Small intestine (tissue), 16 donors: ENCODE measurements at places on chromosomes 2 and 18.

- H3K36me3 ChIP-seq = no peaks in the 10 kb centered on the region
- H3K4me3 ChIP-seq = no peak overlapping the region
- peaks cover 5% of the 10 kb centered on the region for H3K27me3 ChIP-seq
- H3K27ac ChIP-seq = no peak overlapping the region
- DNase-seq = no peak
Observed at GRCh38 chr2:7405861-7406715, 488.9 kb downstream of the RNF144A start.

DNA sequence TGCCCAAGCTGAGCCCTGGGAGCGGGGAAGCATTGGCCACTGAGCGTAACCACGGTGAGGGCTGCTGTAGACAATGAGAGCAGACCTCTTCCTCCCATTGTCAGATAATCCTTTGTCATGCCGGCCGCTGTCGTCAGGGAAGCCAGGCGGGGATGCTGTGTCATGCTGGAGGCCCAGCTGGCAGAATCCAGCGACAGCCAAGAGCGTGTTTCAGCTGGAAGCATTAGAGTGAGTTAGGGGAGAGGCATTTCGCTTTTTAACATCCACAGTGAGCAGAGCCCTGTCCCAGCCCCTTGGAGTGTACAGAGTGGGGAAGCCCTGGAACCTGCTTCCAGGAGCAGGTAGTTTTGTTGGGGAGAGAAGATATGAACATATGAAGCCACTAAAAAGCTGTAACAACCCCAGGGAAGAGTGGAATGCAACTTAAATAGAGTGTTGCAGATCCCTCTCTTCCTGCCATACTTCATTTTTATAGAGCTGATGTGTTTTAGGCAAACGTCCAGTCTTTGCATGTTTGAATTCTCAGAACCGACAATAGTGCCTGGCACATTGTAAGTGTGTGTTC is 7.0 kb downstream of the CTIF start:
- H3K4me1 ChIP-seq = peaks cover 4% of the 10 kb centered on the region
- H3K27me3 ChIP-seq = no peaks in the 10 kb centered on the region
- no peak overlapping the region for H3K4me3 ChIP-seq

DNA sequence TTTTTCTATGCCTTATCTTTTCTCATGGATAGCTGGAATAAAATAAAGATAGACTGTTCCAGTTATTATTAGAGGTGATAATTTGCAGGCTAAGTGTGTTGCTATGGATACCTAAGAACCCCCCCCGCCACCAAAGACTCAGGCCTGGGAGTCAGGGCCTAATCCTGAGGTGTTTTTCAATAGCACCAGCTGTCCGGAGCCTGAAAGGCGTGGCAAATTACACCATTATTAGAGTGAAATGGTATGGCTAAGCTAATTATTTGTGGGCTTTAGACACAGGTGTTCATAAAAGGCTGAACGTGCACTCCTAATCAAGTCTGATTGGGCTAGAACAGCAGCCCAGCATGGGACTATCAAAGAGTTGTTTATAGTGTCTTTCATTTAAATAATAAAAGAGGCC is 293.2 kb upstream of the DCC start:
- H3K4me3 ChIP-seq = no peak overlapping the region
- no peaks in the 10 kb centered on the region for H3K27me3 ChIP-seq
- no peak overlapping the region for H3K27ac ChIP-seq
- H3K36me3 ChIP-seq = no peaks in the 10 kb centered on the region
- H3K4me1 ChIP-seq = no peaks in the 10 kb centered on the region
- no peak for DNase-seq

- no peaks in the 10 kb centered on the region for H3K4me1 ChIP-seq
- H3K4me3 ChIP-seq = no peak overlapping the region
- no peak for DNase-seq
Observed at GRCh38 chr2:79994965-79995364, 309.6 kb downstream of the LRRTM1 start.

DNA sequence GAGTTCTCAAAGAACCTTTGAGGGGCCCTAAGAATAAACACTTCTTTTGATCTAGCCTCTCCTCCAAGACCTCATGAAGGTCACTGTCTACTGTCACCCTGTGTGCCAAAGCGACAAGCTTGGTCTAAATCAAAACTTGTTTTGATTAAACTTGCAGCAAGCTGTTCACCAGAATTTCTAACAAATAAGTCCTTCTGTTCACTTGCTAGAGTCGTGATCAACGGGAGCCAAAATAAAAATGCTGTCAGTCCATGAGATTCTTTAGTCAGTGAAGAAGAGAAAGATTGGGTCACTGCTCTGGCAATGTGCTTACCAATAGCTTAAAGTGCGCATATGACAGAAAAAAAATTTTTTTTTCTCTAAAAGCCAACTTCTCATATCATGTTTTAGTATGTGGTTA is 53.9 kb upstream of the GALNT5 start:
- H3K4me3 ChIP-seq = no peak overlapping the region
- no peak overlapping the region for H3K27ac ChIP-seq
- H3K36me3 ChIP-seq = no peaks in the 10 kb centered on the region
- H3K27me3 ChIP-seq = no peaks in the 10 kb centered on the region
- no peak for DNase-seq
- no peaks in the 10 kb centered on the region for H3K4me1 ChIP-seq

- H3K4me3 ChIP-seq = no peak overlapping the region
- peak; percentile 64 for DNase-seq
- H3K27ac ChIP-seq = no peak overlapping the region
- no peaks in the 10 kb centered on the region for H3K4me1 ChIP-seq
- H3K27me3 ChIP-seq = no peaks in the 10 kb centered on the region
Observed at GRCh38 chr2:225002039-225002655, 40.1 kb downstream of the DOCK10 start.

DNA sequence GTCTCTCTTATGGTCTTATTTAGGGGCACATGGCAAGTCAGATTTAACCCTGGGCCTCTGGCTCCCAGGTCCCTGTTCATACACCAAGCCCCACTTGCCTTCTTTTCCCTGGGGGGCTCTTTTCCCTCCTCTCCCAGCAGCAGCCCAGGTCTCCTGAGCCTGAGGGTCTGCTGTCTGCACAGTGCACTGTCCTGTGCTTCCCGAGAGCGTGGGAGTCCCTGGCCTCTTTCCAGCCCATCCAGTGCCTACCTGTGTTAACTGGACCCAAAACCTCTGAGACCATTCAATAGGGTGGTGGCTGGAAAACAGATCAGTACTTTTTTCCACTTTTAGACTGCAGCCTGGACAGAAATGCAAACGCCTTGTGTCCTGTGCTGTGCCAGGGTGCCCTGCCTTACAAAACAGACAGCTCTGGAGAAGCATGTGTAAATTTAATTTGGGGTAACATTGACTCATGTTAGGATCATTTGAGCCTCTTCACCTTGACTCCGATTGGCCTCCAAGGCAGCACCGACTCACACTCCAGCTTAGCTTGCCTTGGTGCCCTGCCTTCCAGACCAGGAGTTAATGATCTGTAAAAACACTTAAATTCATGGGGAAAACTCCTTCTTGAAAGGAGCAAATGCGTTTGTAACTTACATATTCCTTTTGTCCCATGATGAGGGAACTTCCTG is 34.3 kb downstream of the TWIST2 start:
- H3K27me3 ChIP-seq = no peaks in the 10 kb centered on the region
- no peak for DNase-seq
- H3K4me3 ChIP-seq = no peak overlapping the region
- H3K4me1 ChIP-seq = no peaks in the 10 kb centered on the region
- H3K36me3 ChIP-seq = no peaks in the 10 kb centered on the region

DNA sequence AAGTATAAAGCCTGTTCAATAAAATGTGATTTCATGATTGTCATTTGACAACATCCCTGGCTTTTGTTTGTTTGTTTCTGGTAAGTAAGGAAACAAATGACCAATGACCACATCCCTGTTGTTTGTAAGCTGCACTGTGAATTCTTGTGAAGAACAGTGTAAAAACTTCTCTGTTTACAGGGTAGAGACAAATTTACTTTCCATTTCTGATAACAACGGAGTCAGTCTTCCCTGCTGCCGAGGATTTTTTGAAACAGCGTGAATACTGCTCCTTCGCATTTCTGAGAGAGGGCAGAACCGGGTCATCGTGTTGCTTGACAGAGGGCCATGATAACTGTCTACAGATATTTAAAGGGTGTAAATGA is 38.4 kb upstream of the CTAGE1 start:
- no peak for DNase-seq
- H3K36me3 ChIP-seq = no peaks in the 10 kb centered on the region
- H3K27ac ChIP-seq = no peak overlapping the region
- no peaks in the 10 kb centered on the region for H3K27me3 ChIP-seq
- H3K4me1 ChIP-seq = peaks cover 2% of the 10 kb centered on the region

GRCh38 chr2:36373149-36373926 is 17.8 kb downstream of the CRIM1 start:
- H3K27ac ChIP-seq = peak overlapping the region; percentile 55
- H3K4me3 ChIP-seq = no peak overlapping the region
- peak; percentile 67 for DNase-seq
- H3K36me3 ChIP-seq = no peaks in the 10 kb centered on the region
- no peaks in the 10 kb centered on the region for H3K27me3 ChIP-seq

- DNase-seq = peak; percentile 64
- H3K27ac ChIP-seq = peak overlapping the region; percentile 97
- H3K27me3 ChIP-seq = no peaks in the 10 kb centered on the region
- no peak overlapping the region for H3K4me3 ChIP-seq
- H3K4me1 ChIP-seq = peaks cover 3% of the 10 kb centered on the region
Observed at GRCh38 chr2:108271691-108272253, 16.9 kb upstream of the SULT1C2 start.

DNA sequence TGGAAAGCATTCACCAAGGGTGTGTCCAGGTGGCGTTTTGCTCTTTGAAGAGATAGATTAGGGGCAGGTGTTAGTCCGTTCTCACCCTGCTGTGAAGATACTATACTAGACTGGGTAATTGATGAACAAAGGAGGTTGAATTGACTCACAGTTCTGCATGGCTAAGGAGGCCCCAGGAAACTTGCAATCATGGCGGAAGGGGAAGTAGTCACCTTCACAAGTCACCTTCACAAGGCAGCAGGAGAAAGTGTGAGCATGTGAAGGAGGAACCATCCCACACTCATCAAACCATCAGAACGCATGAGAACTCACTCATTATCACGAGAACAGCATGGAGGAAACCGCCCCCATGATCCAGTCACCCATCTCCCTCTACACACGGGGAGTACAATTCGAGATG is 135.7 kb upstream of the NFATC1 start:
- peaks cover 3% of the 10 kb centered on the region for H3K36me3 ChIP-seq
- no peaks in the 10 kb centered on the region for H3K27me3 ChIP-seq
- no peak overlapping the region for H3K27ac ChIP-seq
- H3K4me1 ChIP-seq = no peaks in the 10 kb centered on the region
